ENCODE measurements at places on chromosomes 3 and 15. TPM values are rescaled to one million over a fixed set of nuclear protein-coding genes. Genes with fewer than 3 reads are reported as not detected.

The UBL7 gene
- total RNA-seq, result 74.2 TPM

The CPN2 gene
- not detected for total RNA-seq

The LYZL4 gene
- not detected for total RNA-seq

The GOLGA6A gene
- total RNA-seq, result 2.8 TPM

The SPSB4 gene
- 0.81 TPM for total RNA-seq

The POTEB gene
- not detected for total RNA-seq

The CASR gene
- not detected for total RNA-seq

The AGBL1 gene
- total RNA-seq, result 0.23 TPM

The SLC6A20 gene
- total RNA-seq, result not detected

The SLITRK3 gene
- not detected for total RNA-seq

The PIGZ gene
- total RNA-seq, result 11.0 TPM

- DNase-seq, result peak; percentile 81
Observed at GRCh38 chr3:8482960-8483665, 18.5 kb upstream of the LMCD1 start.

DNA sequence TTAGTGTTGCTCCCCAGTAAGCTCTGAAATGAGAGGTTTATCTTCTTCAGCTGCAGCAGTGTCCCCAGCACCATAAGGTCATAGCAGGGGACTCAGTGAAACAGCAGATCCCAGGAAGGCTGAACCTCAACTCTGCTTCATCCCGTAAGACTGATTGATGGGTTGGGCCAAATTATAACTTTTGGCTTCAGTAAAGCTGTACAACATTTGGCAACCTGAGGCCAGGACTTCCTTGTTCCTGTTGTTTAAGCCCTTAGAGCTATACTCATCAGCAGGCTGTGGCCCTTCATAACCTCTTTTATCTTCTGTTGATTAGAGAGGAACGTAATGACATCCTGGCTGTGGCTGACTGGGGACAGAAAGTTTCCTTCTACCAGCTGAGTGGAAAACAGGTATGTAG is 29.0 kb downstream of the IFT122 start:
- no peak for DNase-seq

- DNase-seq, result no peak
Observed at GRCh38 chr3:111980716-111981456, 2.1 kb downstream of the ABHD10 start.

GRCh38 chr15:40247406-40247971 is 8.6 kb downstream of the PAK6 start:
- DNase-seq, result peak; percentile 40

- DNase-seq, result no peak
Observed at GRCh38 chr3:186380622-186381380, 18.8 kb upstream of the DGKG start.

DNA sequence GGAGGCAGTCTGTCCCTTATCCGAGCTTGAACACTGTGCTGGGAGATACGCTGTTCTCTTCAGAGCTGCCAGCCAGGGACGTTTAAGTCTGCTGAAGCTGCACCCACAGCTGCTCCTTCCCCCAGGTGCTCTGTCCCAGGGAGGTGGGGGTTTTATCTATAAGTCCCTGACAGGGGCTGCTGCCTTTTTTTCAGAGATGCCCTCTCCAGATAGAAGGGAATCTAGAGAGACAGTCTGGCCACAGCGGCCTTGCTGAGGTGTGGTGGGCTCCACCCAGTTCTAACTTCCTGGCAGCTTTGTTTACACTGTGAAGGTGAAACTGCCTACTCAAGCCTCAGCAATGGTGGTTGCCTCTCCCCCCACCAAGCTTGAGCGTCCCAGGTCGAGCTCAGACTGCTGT is 319.9 kb upstream of the GRM7 start:
- DNase-seq, result no peak

GRCh38 chr15:89761009-89761831 is 10.2 kb upstream of the MESP1 start:
- no peak for DNase-seq

DNA sequence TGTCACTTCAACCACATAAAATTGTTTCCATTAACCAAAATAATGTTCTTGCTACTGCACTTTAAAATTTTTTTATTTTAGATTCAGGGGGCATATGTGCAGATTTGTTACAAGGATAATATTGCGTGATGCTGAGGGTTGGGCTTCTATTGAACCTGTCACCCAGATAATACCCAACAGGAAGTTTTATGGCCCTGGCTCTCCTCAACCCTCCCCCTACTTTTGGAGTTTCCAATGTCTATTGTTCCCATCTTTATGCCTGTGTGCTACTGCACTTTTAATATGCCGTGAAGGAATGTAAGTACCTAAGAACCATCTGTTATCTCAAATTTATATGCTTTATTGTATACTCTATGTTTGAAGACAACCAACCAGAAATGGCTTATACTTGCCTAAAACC is 42.0 kb upstream of the IMPG2 start:
- no peak for DNase-seq

DNA sequence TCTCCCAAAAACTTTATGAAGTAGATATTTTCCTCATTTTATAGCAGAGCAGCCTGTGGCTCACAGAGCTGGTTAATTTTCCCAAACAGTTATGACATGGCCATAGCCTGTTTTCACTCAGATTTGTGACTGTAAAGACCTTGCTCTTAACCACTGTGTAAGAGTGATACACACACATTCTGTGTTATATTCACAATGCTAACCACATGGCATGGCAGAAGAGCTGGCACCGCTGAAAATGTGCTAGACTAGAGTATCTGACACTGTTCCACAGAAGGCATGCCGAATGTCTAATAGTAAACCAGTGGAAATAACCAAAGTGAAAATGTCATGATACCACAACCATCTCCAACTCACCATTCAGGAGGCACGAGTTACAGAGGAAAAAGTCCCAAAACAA is 71.8 kb downstream of the PEX5L start:
- DNase-seq, result no peak

GRCh38 chr15:90060797-90061196 is 41.5 kb downstream of the IDH2 start:
- DNase-seq, result no peak

DNA sequence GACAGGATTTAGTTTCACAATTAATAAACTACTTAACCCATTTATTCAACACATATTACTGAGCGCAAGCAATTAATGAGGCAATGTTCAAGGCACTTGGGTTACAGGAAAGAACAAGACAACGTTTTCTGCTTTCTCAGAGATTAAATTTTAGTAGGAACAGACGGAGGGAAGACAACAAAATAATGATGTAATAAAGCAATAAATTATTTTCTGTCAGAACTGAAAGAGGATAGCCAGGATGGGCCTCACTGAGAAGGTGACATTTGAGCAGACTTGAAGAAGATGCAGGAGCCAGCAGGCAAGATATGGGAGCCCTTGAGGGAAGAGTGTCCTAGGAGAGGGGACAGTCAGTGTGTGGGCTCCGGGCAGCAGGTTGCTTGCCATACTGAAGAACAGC is 11.3 kb upstream of the RPL14 start:
- DNase-seq, result no peak

GRCh38 chr3:189460511-189460910 is 170.7 kb upstream of the TP63 start:
- no peak for DNase-seq

- DNase-seq, result no peak
Observed at GRCh38 chr3:113825090-113825489, 13.5 kb upstream of the GRAMD1C start.

GRCh38 chr15:35465783-35466182 is 80.2 kb downstream of the DPH6 start:
- no peak for DNase-seq

DNA sequence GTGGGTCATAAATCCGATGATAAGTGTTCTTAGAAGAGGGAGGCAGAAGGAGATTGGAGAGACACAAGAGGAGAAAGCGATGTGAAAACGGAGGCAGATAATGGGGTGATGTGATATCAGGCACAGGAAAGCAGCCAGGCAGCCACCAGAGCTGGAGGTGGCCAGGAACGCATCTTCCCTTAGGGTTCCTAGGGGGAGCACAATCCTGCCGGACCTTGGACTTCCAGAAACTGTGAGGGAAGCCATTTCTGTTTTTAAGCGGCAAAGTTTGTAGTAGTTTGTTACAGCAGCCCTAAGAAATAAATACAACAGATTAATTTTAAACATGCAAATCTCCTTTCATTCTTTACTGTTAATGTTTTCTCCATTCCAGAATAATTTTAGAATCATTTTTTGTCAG is 259.9 kb upstream of the TMC3 start:
- no peak for DNase-seq

DNA sequence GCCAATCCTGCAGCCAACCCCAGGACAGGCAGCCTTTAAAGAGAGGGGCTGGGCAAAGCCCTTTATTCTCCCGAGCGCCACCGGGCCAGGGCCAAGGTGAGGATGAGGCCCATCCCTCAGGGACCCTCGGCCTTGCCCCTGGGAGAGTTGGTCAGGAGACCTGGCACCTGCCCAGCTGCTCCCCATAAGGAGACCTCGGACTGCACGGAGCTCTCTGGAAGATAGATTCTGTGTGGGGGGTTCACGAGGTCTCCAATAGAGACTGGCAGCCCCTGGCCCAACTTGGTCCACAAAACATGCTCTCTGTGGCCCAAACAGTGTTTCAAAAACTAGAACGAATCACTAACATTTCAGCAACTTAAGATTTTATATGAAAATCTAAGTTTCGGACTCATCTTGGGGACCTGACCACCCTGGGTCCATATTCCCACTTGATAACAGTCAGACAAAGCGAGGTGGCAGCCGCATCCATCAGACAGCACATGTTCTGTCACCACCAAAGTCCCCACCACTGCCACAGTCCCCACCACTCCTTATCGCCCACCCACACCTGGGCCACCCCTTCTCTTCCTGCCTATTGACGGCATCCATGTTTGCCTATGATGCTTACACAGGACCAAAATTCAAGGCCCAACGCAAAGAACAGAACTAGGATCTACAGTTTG is 114.4 kb upstream of the RPL32 start:
- no peak for DNase-seq

- DNase-seq, result no peak
Observed at GRCh38 chr3:115633467-115633866, 10.2 kb downstream of the GAP43 start.

DNA sequence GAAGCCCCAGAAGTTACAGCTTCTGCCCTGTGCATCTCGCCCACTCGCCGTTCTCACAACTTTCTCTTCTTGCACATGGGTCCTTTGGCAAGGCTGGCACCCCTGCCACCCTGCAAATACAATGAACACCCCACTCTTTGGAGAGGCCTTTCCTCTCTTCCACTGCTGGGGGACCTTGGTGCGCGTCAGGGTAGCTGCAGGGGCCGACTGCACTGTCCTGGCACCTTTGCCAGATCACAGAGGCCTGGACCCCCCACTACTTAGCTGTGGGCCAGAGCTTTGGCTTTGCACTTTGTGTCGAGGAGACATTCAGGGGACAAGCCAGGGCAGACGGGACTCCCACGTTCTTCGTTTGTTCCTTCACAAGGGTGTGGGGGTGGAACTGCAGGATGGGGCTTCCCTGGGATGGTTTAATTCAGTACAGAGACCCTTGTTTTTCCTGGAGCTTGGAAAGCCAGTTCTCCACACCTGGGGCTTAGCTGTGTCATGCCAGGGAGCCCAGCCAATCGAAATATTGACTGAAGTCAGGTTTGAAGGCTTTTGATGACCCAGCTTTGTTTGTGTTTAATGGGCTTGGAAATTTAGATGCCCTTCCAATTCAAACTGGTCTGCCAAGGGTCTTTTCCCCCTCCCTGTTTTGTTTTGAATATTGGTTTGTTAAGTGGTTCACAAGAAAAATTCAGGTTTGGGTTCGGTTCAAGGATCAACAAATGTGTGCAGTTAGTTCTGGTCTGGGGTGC is 256.1 kb upstream of the TLE3 start:
- peak; percentile 76 for DNase-seq

GRCh38 chr3:123297627-123297899 is 95.8 kb downstream of the SEC22A start:
- no peak for DNase-seq

DNA sequence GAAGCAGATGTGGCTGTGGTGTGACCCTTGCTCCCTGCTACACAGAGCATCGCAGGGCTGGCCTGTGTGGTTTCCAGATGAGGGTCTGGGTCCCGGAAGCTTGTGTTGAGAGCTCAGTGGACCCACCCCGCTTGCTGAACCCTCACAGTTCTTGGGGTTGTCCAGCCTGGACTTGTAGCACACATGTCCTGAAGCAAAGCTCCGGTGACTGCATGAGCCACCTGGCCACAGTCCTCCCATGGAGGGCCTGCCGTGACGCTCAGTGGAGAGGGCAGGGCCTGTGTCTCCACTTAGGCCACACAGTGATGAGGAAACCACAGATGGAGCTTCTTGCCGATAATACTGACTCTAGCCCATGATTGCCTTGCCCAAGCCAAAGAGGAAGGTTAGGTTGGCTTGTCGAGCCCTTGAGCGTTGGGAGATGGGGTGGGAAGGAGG is 62.6 kb downstream of the RGMA start:
- peak; percentile 67 for DNase-seq

- DNase-seq, result no peak
Observed at GRCh38 chr3:195868336-195868865, 40.0 kb downstream of the TNK2 start.

DNA sequence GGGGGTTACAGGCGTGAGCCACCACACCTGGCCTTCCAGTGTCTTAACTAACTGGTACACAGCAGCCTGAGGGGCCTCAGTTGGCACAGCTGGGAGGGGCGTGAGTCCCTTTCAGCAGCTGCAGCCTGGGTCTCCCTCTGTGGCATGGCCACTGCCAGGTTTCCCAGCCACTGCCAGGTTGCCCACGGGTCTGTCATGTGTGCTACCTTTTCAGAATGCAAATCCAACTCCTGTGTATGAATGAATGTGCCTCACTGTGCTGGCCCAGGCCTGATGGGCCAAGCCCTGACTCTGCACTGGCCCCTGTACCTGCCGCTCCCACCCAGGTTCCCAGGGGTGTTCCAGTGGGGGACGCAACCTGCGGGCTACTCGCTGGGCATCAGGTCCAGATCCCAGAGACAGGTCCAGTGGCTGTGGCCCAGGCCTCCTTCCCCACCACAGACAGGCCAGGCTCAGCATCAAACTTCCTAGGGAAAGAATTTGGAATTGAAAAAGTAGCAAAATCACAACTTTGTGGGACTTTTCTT is 26.0 kb downstream of the WHAMM start:
- no peak for DNase-seq

- no peak for DNase-seq
Observed at GRCh38 chr3:115632026-115632425, 8.7 kb downstream of the GAP43 start.

DNA sequence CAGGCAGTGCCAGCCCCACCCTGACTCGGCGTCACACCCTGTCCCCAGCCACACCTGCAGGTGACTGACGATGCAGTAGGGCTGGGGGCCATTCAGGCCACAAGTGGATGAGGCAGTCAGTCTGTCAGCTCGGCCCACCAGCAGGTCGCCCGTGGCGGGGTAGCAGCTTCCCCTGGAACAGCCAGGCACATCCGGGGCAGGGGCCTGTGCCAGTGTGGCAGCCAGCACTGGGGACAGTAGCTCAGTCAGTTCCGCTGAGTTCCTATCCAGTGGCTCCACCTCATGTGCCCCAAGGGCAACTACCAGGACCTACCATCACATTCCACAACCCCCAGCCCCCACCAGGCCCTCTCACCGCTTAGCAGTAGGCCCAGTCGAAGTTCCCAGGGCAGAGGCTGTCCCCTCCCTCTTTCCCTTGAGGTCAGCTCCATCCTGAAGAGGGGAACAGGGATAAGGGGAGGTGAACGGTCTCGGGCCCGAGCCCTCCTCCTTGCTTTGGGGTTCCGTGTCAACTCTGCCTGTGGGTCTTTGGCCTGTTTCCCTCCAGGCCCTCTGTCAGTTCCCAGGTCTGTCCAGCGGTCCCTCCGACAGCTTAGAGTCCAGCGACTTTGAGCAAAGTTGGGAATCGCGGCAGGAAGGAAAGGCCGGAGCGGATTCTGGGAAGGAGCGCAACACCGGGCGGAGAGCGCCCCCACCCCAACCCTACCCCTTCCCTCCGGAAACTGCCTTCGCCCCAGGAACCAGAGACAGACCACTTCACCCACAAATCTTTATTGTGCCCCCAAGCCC is at the start of gene LAMB2:
LAMB2 (minus strand) TSS at position 614 of the 789 bp plus-strand sequence; CDS start at position 431, 183 bp downstream.
- peak; percentile 84 for DNase-seq

GRCh38 chr3:190495796-190496195 is 18.1 kb upstream of the IL1RAP start:
- no peak for DNase-seq
